NCI-H1105 treated with DMSO at 0.1 percent for 48 hours (cell line): ENCODE measurements at places on chromosomes 12 and 14.

GRCh38 chr12:42469355-42470175 is 120.0 kb downstream of the PRICKLE1 start:
- DNase-seq = no peak

GRCh38 chr14:89720741-89721729 is 233.5 kb downstream of the EFCAB11 start:
- DNase-seq = no peak

GRCh38 chr12:96234591-96235483 is 40.7 kb downstream of the ELK3 start:
- no peak for DNase-seq

GRCh38 chr12:99201906-99202645 is 445.5 kb upstream of the GARIN6 start:
- no peak for DNase-seq

GRCh38 chr12:76024942-76025600 is 6.5 kb downstream of the PHLDA1 start:
- no peak for DNase-seq

DNA sequence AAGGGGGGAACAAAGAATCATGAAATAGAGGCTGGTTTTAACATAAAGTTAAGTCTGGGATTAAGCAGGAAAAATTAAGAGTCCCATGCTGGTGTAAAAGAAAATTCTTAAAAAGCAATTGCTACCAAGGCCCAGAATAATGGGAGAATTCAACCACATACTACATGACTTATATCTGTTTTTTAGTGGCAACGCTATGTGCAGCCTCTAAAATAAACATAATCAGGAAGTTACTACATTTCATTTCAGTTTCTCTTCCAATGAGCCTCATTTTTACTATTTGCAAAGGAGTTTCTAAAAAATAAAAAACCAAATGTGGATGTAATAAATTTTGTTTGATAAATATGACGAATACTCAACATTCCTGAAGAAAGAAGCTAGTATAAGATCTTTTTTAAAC is 58.1 kb downstream of the CPNE8 start:
- no peak for DNase-seq

- no peak for DNase-seq
Measured at GRCh38 chr12:74685385-74685784, 147.8 kb downstream of the ATXN7L3B start.

DNA sequence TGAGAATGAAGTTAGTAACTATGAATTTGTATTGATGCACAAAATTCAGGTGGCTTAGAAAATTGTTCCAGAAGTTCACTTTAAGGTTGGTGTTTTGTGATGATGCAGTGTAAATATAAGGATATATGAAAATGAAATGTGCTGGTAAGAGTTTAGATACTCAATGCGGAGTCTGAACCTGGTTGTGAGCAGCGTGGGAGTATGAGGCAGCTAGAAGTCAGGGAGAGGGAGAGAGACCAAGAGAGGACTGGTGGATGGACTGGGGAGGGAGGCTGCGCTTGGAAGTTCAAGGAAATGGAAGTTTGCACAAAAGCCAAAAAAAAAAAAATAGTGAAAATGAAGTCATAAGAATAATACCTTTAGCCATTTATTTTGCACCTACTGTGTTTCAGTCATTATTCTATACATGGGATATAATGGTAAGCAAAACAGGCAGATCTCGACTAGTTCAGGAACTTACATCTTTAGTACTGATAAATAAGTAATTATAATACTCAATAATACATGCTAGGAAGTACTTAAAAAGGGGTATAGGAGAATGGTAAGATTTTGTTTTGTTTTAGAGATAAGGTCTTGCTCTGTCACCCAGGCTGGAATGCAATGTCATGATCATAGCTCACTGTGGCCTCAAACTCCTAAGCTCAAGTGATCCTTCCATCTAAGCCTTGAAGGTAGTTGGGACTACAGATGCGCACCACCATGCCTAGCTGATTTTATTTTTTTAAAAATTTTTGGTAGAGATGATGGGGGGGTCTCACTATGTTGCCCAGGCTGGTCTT is 10.0 kb upstream of the RAB21 start:
- no peak for DNase-seq

DNA sequence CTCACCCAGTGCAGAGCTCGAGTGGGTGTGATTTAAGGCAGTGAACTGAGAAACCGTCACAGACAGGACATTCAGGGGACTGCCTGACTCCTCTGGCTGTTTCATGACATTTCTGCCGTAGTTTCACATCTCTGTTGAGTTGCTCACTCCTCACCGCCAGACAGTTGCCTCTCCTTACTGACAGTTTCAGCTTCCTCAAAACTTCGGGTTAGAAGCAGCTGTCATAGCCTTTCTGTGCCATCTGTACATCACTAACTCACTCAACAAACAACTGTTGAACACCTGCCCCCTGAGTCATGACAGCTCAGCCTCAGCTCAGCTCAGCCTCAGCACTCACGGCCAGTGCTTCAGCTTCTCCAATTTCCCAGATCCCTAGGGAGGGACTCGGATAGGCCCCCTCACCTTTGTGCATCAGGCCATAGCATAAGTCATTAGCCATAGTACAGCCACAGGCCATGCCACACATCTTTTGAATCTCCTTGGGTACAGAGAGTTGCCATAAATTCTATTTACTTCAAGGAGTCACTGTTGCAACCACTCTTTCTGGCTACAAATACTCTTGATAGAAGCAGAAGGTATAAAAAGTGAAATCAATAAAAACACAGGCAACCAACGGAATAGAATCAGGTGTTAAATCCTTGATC is 6.2 kb upstream of the SLC15A4 start:
- DNase-seq = no peak

DNA sequence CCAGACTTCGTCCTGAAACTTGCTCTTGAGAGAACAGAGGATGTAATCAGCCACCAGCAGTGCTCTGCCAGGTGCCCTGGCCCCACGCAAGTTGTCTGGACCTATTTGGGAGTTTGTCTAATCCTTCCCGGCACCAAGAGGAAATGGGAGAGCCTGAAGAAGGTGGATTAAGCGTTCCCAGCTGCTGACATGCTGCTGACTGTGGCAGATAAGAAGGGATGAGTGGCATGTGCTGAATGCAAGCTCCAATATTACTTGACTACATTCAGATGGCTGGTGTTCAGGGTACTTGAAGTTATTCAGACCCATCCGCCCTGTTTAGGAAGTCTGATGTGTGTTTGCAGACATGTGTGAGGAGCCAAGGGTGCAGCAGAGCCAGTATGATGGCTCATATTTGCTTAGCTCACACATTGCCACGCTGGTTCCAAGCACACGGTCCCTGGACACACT is 440.6 kb upstream of the CCDC196 start:
- no peak for DNase-seq

- no peak for DNase-seq
Measured at GRCh38 chr12:27060740-27061139, 21.6 kb downstream of the C12orf71 start.

- DNase-seq = no peak
Measured at GRCh38 chr12:28583701-28584261, 393.5 kb downstream of the CCDC91 start.

- no peak for DNase-seq
Measured at GRCh38 chr14:31619440-31619839, 58.2 kb downstream of the NUBPL start.
